Stimulated activated CD8-positive, alpha-beta memory T cell treated with anti-CD3 and anti-CD28 coated beads, Interleukin-7, amount 100 ng/mL, for 1 hour (primary cell): ENCODE measurements at places on chromosomes 1 and 21.

GRCh38 chr1:34163792-34164731 lies 968 bp downstream of the CSMD2 start:
- no peak for DNase-seq

DNA sequence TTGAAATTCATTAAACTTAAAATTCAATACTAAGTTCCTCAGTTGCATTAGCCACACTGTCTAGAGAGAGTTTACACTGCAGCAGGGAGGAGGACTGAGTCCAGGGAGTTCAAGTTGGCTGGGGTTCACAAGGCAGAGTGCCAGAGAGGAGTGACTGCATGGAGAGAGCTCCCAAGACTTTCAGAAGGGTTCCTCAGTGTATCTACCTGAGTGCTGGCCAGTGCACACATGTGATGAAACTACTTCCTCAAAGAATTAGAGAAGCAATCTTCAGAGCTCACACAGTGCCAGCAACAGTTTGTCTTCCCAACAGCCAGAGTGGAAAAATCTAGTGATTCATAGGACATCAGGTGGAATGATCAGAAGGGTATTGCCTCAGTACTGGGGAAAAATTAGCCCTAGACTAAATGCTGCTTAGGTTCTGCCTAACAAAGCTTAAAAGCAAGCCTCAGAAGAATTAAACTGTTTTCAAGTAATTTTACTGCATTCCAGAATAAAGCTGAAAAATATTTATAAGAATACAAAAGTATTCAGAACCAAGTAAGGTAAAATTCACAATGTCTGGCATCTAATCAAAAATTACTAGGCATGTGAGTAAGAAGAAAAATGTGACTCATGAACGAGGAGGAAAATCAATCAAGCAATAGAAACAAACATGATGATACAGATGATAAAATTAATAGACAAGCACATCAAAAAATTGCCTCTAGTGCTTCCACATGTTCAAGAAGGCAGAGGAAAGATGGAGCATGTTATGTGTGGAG lies 10.4 kb upstream of the WNT3A start:
- DNase-seq, result no peak

DNA sequence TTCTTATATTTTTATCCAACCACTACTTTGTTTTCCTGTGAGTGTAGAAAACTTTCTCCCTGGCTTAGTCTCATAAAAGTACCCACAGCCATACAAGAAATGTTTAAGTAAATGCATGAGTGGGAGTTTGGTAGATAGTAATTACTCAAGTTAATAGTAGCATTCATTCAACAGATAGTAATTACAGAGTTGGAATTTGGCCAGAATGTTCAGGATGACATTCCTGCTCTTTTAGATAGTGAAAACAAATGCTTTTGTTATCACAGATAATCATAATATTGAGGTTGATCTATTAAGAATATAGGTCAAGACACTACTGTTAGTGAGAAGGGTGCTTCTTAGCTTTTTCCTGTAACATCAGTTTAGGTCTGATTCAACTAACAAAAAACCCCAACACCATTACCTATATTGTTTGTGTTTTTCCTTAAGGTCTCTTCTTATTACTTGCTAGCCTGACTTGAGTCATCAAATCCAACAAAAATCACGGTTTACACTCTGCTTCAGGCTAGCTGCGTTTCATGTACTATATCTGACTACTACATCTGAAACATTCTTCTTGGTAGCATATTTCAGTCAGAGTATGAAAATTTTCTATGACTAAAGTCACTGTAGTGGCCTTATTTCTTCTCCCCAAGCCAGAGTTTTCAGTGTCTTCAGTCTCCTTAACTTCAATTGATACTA lies 163.7 kb downstream of the HS2ST1 start:
- no peak for DNase-seq

GRCh38 chr1:8197493-8198282 lies 120.2 kb upstream of the SLC45A1 start:
- DNase-seq, result no peak

DNA sequence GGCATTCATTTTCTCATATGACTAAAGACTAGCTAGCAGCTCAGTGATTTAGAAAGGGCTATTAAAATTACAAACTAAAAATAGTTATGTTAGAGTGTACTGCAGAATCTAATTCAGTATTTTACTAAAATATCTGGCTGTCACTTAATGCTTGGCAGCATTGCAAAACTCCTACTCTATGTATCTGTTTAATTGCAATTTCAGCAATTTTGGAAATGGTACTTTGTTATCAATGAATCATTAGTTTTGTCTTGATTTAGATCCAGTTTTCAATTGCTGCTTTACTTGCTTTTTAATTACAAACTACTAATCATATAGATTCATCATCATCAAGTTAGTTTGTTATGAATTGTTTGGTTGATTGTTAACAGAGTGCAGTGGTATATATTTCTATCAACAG lies 19.2 kb downstream of the C1orf87 start:
- no peak for DNase-seq

GRCh38 chr1:245956225-245956624 lies 550.9 kb downstream of the SMYD3 start:
- no peak for DNase-seq

- no peak for DNase-seq
These were observed 884 bp downstream of the SPATA6 start for GRCh38 chr1:48470950-48471690.

- DNase-seq, result no peak
These were observed 93.8 kb upstream of the PRDX6 start for GRCh38 chr1:173383351-173383750.
